ENCODE measurements at places on chromosomes 5 and 9.
A peak's percentile ranks its signal among the peaks of the same experiment; 100 is the strongest.

DNA sequence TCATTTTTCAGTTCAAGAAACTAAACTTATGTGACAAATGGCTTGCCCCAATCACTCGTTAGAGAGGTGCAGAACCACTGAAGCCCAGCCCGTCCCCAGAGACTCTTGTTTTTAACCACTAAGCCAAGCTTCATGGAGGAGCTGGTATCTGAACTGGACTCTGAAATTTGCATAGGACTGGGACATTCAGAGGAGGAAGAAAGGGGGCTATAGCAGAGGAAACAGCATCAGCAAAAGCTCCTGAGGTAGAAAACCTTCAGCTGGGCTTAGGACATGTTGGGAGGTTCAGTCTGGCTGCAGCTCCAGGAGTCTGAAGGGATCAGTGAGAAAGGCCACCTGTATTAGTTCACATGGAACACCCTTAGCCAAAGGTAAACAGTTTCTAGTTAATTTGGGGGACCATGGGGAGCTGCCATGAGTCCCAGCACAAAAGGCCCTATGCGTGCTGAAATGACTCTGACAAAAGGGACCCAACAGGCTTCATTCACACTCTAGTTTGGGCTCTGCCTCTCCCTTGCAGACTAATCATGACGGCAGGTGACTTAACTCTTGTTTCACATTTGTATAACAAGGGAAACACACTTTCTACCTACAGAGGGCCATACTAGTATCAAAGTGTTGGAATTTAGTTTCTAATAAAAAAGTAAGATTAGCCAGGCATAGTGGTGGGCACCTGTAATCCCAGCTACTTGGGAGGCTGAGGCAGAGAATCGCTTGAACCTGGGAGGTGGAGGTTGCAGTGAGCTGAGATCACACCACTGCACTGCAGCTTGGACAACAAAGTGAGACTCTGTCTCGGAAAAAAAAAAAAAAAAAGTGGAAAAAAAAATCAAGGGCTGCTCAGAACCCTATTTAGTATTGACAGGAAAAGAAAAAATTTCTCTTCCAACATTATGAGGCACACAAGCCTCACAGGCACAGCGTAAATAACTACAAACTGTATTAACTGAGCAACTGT, 10.2 kb downstream of the FBXO10 start:
- DNase-seq, result no peak

DNA sequence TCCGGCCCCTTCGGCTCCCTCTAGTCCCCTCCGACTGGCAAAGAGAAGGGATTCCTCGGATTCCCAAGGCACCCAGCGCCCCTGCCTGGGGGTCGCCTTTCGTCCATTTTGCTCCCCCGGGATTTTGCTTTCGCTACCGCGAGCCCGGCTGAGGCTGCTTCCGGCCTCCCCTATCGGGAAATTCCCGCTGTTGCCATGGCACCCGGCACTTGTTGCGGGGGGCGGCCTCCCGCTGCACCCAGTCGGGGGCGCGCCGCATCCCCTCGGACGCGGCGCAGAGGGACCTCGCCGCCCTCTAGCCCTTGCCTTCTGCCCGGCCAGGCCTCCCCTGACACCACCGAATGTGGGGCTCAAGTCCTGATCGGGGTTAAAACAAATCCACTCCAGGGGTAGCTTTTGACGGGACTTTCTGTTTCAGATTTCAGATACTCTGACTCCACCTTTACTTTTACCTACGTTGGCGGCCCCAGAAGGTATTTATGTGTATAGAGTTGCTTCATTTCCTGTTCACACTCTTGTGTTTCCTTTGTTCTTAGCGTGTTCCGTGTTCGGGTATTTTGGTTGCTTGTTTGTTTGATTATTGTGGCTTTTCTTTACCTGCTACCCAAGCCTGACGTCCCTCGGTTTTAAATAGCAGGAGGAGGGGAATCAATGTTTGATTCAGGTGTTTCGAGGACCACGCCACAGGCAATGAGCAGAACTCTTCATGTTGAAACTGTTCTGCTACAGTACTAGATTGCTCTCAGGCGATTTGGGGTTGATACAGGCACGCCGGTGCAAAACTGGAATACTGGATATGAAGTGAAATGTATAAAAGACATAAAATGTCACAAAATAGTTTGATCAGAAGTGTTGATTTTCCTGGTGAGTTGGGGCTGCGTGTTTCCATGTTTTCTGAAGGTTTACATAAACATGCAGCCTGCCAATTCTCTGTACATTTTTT, 1.5 kb downstream of the PARP8 start:
- DNase-seq, result peak; percentile 92

GRCh38 chr5:84272771-84273516, 111.7 kb downstream of the EDIL3 start:
- no peak for DNase-seq

GRCh38 chr5:82004511-82004910, 32.7 kb downstream of the ATG10 start:
- no peak for DNase-seq

DNA sequence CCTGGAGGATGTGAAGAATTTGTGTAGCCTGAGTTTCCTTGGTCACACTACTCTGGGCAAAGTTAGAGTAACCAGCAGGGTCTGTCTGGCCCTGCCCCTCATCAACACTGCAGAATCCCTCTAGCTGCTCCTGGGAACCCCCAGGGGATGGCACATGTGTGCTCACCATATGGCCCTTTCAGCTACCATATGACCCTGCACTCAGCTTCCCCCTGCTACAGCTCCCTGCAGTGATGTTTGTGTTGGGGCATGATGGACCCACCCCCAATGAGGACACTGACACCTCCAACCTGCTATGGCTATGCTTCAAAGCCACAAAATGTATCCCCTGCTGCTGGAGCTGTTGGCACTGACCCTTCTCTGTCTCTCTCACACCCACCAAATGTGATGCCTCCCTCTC, 152.7 kb downstream of the SNX18 start:
- no peak for DNase-seq

GRCh38 chr5:178569485-178569884, 20.7 kb downstream of the COL23A1 start:
- no peak for DNase-seq

DNA sequence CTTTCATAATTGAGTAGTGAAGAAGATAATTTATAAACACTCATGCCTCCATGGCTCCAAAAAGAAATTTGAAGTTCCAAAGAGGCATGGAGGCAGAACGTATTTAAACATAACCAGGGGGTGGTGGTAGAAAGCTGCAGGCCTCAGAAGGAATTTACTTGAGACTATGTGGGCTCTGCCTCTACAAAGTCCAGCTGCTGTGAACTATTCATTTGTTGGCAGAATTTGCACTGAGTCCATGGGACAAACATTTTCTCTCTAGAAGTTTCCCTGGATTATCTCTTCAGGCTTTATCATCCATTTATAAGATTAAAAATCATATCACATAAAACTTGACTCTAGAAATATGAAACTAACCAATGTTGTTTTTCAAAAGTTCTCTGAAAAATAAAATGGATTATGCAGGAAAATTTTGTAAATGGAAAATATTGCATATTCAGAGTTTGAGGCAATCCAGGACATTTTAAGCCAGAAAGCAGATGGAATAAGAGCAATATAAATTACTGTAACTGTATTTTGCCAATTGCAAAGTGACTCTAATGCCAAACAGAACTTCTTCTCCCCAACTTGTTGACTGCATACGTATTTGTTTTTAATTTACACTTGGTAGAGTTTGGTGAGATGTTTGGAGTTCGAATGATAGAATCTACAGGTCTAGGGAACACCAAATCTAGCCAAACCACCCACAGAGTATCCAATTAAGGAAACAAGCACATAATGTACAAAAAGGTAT, 258.2 kb downstream of the ENC1 start:
- DNase-seq, result no peak

- no peak for DNase-seq
Measured at GRCh38 chr5:67921004-67921601, 294.5 kb upstream of the PIK3R1 start.

DNA sequence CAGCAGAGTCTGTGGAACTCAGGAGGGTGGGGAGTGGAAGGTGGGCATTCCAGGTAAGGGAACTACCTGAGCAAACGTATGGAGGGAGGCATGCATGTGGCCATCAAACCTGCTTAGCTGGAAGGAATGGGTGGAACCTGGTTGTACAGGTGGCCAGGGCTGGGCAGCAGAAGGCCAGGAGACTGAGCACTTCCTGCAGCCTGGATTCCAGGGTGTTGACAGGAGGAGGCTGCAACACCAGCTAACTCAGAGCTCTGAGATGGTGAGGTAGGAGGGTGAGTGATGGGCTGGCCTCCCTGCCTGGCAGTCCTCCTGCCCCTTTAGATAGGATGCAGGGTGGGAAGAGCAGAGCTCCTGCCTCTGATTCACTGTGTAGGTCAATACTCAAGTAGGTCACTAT, 92.5 kb upstream of the CPEB4 start:
- DNase-seq, result no peak

- DNase-seq, result no peak
Measured at GRCh38 chr5:176787676-176788075, 22.7 kb upstream of the UNC5A start.

DNA sequence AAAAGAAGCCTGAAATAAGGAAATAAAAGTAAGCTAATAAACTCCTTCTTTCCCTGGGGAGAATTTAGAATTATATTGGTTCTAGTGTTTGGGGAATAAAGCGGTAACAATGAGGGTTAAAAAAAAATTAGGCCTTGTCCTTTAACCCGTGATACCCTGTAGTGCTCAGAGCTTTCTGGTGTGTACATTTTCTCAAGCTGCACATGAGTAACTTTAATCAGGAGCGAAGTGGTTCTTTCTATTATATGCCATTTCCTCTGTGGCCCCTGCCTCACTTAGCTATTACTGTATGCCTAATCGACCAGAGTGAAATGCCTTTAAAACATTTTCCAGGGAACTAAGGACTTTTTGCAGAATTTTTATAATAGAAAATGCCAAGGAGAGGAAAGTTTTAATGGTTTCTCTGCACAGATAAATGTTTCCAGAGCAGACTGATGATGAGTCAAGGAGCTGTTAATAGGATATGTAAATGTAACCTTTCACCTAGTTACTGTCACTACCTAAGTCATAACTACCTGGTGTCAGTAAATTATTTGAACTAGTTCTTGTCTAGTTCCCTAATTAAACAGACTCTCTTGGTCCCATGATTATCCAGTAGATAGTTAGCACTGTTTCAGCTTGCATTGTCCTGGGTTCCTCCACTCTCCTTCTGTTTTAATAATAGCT, 7.6 kb downstream of the PAM start:
- no peak for DNase-seq

GRCh38 chr9:115604831-115605483, 487.0 kb upstream of the TNC start:
- no peak for DNase-seq

GRCh38 chr5:150065346-150065745, 21.0 kb downstream of the CSF1R start:
- no peak for DNase-seq

- no peak for DNase-seq
Measured at GRCh38 chr9:123119566-123119965, 86.1 kb downstream of the GPR21 start.

DNA sequence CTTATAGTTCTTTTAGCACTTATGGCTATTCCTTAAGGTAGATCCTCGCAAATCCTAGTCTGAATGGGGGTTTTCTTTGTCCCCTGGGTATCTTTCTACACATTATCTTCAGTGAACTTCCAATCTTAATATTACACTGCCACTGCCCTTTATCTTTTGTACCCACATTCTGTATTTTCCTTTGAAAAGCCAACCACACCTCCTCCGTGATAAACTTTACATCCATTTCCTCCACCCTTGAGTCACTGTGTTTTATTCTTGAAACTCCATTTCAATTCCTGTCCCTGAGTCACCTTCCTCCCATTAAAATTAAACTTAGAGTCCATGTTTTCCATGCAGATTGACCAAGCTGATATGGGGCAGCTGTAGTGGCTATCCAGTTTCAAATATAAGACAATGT, 43.2 kb upstream of the RICTOR start:
- no peak for DNase-seq

DNA sequence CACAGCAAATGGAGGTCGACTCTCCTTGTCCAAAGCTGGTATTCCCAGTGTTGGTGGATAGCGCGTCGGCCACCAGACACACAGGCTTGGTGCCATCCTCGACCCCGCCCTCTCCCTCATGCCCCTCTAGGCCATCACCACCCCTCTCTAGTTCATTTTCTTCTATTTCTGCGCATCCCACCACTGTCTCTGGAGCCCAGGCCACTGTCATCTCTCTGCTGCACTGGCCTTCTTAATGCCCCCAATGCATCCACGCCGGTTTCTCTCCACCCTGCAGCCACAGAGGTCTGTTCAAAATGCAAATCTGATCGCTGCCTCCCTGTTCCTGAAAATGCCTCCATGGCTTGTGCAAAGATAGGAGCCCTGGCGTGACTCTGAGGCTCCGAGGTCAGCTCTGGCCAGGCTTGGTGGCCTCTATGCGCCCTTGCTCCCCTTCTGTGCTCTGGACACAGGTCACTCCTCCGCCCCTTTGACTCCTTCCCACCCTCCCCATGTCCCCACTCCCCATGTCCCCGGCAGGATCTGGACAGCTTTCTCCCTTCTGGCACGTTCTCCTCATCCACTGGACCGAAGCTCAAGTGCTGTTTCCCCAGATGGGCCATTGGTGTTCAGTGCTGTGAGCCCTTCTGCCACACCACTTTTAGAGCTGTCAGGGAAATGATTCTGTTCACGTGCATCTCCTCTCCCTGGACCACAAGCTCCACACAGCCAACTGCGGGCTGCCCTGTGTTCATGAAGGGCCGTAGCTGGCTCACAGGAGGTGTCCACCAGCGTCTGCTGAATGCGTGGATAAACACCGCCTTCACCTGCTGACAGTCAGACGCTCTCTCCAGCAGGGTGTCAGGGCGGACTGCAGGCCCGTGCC, 59.5 kb upstream of the RNF130 start:
- DNase-seq, result no peak

DNA sequence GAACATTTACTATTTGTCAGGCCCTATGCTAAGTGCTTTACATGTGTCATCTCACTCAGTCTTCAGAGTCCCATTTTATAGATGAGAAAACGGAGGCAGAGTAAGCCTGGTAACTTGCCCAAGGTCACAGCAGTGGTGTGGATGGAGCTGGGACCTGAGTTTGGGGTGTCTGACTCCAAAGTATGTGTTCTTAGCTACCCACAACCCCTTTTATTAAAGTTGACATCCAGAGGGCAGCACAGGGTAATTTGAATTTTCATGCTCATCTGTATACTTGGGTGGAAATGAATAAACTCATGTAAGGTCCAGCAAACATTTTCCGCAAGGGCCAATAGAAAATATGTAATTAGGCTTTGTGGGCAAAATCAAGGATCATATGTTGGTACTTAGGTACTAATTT, 93.4 kb upstream of the SLC25A48 start:
- DNase-seq, result no peak

GRCh38 chr5:172395483-172395882, 58.8 kb downstream of the SH3PXD2B start:
- DNase-seq, result no peak
